ENCODE measurements at places on chromosomes 4 and X.

DNA sequence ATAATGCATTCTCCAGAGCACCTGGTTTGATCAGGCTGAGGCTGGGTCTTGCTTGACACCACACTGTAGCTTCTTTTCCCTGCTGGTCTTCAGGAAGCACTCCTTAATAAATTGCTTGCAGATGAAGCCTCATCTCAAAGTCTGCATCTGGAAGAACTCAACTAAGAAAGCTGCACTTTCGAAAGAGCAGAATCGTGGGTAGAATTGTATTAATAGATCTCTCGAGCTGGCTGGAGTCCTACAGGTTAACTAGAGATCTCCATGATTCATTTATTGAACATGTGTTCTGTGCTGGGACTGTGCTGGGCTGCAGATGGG is 152.7 kb downstream of the STK32B start:
- no peak for DNase-seq

- DNase-seq = no peak
These were observed 54.6 kb downstream of the ARHGAP6 start for GRCh38 chrX:11611161-11611560.

DNA sequence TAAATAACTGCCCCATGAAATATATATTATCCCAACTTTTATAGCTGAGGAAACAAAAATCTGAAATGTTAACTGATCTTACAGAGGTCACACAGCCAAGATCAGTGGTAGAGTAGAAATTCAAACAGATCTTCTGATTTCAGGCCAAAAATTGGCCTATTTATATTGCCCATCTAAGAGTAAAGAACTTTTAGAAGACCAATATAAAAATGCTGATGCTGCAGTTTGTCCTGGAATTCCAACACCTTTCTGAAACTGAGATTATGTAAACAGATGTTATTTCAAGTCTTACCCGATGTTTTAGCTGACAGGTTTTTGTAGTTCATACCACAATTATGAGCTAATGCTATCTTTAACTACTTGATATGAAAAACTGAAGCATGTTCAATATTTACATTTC is 51.1 kb downstream of the SPANXN3 start:
- no peak for DNase-seq

GRCh38 chr4:19683426-19683825 is 568.3 kb upstream of the SLIT2 start:
- no peak for DNase-seq

All from inflammatory macrophage treated with lipopolysaccharide for 1 hour (primary cell).